ENCODE measurements at places on chromosomes 16 and 17.

DNA sequence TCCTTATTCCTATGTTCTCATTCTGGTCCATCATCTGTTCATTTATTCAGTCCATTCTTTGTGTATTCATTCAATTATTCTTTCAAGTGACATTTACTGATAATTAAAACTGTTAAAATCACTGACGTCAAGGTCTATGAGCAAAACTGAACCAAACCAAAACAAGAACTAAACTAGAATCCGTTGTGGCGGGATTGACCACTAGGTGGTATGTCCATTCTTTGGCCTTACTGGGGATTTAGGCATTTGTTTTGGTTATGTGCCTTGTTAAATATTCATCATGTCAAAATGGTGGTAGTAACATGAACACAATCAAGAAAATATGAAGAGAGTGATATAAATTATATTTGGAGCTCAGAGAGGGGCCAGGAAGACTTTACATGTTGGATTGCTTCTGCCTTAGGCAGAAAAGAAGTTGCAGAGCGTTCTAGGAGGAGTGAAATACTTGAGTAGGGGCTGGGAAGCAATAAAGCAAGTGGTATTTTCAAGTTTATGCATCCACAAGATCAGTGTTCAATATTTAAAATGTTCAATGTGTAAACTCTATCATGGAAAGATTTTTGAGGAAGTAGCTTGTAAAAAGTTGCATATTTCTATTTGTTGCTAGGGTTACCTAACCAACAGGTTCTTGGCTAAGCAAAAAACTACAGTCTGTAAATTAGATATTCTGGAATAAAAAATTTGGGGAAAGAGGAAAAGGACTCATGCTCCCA lies 129.0 kb downstream of the CDH13 start:
- no peak for DNase-seq

- DNase-seq: no peak
Observed at GRCh38 chr17:5665164-5665563, 80.9 kb upstream of the NLRP1 start.

- DNase-seq: no peak
Observed at GRCh38 chr17:37240381-37240780, 135.4 kb upstream of the C17orf78 start.

GRCh38 chr16:80176114-80176513 lies 364.7 kb upstream of the DYNLRB2 start:
- DNase-seq: no peak

GRCh38 chr16:49366669-49367068 lies 6.9 kb upstream of the C16orf78 start:
- no peak for DNase-seq

- DNase-seq: no peak
Observed at GRCh38 chr17:80621997-80622357, 77.3 kb downstream of the RPTOR start.

- no peak for DNase-seq
Observed at GRCh38 chr17:76368545-76368944, 14.8 kb upstream of the PRPSAP1 start.

- DNase-seq: peak; percentile 22
Observed at GRCh38 chr17:80649672-80650330, 105.2 kb downstream of the RPTOR start.

- DNase-seq: no peak
Observed at GRCh38 chr17:69578385-69578936, 164.0 kb downstream of the MAP2K6 start.

GRCh38 chr17:76314392-76315227 lies 6.5 kb upstream of the QRICH2 start:
- no peak for DNase-seq

GRCh38 chr17:50234581-50234980 lies 33.1 kb upstream of the COL1A1 start:
- DNase-seq: no peak

DNA sequence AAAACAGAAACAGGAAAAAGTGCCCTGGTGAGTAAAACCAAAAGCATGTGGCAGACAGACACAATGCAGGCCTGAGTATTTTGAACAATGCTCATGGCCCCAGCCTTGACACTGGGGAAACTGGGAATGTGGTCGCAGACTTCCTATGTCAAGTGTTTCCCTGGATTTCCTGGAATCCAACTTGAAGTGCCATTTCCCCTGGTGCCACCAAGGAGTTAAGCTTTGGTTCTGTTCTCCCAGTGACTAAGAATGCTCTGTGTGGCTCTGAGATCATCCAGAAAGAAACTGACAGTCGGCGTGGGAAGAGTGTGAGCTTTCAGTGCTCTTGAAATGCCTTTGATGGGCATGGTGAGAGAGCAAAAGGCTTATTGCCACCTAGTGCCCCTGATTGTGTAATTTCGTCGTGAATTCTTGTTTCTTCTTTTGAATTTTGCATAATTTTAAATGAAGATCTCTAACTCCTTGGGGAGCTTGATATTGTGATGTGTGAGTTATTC lies 96.0 kb downstream of the YPEL2 start:
- DNase-seq: no peak

GRCh38 chr16:83774066-83774465 lies 33.7 kb upstream of the HSBP1 start:
- DNase-seq: no peak

DNA sequence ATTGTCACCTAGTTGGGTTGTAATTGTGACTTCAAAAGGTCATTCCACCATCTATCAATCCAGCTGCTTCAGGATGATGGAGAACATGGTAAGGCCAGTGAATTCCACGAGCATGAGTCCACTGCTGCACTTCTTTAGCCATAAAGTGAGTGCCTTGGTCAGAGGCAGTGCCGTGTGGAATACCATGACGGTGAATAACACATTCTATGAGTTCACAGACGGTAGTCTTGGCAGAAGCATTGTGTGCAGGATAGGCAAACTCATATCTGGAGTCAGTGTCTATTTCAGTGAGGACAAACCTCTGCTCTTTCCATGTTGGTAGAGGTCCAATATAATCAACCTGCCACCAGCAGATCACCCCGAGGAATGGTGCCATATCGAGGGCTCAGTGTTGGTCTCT lies 650.9 kb downstream of the KCNJ2 start:
- DNase-seq: no peak

DNA sequence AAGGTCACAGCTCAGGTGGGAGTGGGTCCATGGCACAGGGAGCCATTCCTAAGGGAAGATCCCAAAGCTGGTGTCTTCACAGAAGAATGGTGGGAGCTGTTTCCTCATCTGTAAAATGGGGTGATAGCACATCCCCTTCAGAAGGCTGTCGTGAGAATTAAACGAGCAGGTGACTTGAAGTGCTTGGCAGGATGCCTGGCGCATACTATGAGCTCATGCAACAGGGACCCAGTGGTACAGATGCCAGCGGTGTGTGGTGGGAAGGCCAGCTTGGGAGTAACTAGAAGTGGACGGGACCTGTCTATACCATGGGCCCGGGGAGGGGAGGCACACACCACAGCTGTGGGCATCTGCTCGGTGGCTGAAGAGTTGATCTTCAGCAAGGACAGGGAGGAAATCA lies 189.3 kb upstream of the TNRC6C start:
- no peak for DNase-seq

All from gastrocnemius medialis (tissue), 4 donors.